Gastroesophageal sphincter (tissue), 4 donors: ENCODE measurements at places on chromosomes 3 and 15. TPM values are rescaled to one million over a fixed set of nuclear protein-coding genes. Genes with fewer than 3 reads are reported as not detected.
A peak's percentile ranks its signal among the peaks of the same experiment; 100 is the strongest.

CHRM5 gene
- not detected for total RNA-seq

APOD gene
- 392 TPM for total RNA-seq

HAPLN3 gene
- 5.0 TPM for total RNA-seq

AQP9 gene
- total RNA-seq, result not detected

- no peak for ATAC-seq
These were observed 84.4 kb downstream of the PGPEP1L start for GRCh38 chr15:98923171-98923570.

DNA sequence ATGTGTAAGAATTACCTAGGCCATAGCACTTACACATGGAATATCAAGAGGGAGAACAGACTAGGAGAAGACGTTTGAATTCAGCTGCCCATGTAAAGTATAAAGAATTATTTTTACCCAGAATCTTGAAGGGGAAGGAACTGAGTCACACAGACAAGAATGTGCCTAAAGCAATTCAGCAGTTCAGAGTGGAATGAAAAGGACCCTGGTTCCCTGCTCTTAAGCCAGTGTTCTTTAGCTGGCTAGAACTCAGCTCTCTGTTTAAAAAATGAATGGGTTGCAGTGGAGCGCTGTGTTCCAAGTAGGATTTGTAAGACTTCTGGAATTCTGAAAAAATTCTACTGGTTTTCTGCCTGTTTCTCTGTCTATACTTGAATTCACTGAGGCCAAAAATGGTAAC lies 440.2 kb downstream of the LPP start:
- peak; percentile 79 for ATAC-seq

DNA sequence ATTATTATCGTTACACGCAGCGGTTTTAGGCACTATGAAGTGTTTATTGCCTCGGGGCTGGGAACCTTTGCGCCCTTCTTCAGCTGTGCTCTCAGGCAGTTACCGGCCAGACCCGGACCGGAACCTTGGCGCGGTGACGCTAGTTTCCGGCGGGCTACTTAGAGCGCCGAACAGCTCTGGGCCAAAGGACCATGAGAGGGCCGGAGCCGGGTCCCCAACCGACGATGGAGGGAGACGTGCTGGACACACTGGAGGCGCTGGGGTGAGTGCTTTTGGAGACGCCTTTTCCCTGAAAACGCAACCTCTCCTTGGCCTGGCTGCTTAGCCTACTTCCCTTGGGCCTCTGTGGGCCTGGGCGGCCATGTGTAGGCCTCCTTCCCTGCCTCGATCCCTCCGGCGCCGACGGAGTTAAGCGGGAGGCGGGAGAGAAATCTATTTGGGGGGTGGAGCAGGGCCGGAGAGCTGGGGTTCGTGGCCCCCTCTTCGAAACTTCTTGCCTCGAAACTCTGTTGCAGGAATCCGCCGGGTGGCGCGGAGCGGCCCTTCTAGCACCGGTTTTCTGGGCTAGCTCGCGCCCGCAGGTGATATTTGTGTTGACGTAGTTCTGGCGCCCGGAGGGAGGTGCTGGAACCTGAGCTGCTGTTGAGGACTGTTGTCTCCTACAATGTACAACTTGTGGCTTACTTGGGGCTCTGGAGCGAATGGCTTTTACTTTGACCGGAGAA lies at the start of gene FAM98B:
FAM98B (plus strand) TSS at position 157 of the 725 bp plus-strand sequence; CDS start at position 192, 35 bp downstream.
- ATAC-seq, result peak; percentile 96

DNA sequence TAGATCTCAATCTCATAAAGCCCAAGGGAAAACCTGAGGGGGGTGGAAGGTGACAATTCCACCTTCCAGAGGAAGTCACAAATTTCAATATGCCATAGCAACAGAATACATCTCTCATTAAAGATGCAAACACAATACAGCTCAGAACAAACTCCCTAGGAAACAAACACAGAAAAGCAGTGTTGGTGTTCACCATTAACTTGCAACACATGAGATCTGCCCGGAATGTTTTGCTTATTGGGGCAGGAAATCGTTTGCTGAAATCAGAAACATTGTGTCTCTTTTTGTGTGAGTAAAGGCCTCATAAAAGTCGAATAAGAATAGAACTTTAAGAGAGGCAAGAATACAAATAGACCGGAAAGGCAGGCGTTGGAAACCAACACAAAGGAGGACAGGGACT lies 5.8 kb upstream of the RYR3 start:
- no peak for ATAC-seq

DNA sequence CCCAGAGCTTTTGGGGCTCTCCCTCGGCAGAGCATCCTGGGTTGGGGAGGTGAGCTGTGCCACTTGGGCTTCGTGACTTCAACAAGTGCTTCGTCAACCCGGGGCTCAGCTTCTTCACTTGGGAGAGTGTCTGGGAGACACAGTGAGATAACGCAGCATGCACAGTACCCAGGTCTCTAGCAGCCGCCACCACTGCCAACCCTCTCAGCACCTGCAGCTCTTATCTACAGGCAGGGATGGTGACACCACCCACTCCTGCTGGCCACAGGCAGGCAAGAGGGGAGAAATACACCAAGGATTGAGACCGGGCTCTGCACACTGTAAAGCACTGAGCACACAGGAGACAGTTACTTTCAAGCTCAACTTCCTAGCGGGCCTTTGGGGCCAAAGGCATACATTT lies 11.6 kb downstream of the TKT start:
- ATAC-seq, result no peak

DNA sequence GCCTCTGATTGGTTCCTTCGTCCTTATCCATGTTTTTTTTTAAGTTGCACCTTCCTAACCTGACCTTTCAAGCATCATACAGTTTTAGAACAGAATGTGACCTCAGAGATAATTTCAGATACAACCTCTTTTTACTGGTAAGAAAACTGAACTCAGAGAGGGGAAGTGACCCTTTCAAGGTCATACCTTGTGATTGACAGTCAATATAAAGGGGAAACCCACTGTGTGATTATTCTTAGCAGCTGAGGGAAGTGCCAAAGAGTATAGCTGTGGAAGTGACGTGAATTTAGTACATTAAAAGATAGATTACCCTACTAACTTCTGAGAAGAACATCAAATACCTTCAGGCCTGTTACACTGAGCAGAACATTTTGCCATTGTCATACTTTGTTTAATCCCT lies 319.4 kb downstream of the NEK10 start:
- ATAC-seq, result no peak

DNA sequence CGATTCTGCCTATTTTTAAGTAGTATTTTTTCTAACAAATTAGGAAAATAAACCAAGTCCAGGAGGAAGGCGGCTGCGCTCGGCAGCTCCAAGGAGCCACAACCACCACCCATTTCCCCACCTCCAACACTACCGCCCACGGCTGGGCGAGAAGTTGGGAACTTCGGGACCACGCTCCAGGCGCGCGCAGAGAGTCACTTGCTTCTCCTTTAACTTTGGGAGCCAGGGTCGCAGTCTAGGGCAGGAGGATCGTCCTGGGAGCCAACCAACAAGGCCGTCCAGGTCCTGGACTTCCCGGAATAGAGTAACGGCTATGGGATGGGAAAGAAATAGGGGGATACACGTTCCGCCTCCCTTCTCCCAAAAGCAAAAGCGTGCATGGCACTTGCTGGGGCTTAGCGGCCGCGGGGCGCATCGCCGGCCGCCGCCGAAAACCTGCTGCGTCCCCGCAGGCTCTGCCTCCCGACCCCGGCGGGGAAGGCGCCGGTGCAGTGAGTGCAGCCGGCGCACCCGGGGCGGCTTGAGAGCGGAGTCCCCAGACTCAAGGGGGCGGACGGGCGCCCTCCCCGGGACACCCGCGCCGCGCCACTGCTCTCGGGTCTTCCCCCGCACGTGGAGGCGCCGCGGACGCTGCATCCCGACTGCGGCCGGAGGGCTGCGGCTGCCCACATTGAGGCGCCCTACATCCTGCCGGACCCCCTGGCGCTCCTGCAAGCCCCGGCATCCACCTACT lies 699 bp downstream of the MEGF11 start:
- ATAC-seq, result peak; percentile 22

GRCh38 chr3:140748-141330 lies 55.7 kb upstream of the CHL1 start:
- ATAC-seq, result no peak

GRCh38 chr3:197021231-197021630 lies 8.4 kb downstream of the MELTF start:
- no peak for ATAC-seq
